ENCODE measurements at places on chromosomes 6 and 20.

- no peak for DNase-seq
These were observed 171.3 kb downstream of the CD83 start for GRCh38 chr6:14288910-14289309.

DNA sequence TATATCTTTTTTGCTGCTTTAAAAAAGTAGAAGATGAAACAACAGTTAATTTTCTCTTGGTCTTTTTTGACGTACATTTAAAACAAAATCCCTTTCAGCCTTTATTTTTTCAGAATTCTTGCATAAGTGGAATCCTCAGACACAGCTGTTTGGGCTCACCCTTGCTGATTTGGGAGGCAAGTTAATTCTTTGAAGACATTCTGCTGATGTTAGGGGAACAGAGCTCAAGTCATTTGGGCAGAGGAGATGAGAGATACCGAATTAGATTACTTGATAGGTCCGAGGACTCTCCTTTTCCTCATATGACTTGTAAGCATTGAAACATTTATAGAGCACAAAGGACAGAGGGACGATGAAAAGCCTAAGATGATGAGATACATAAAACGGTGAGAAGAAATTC lies 567.9 kb upstream of the CITED2 start:
- no peak for DNase-seq

DNA sequence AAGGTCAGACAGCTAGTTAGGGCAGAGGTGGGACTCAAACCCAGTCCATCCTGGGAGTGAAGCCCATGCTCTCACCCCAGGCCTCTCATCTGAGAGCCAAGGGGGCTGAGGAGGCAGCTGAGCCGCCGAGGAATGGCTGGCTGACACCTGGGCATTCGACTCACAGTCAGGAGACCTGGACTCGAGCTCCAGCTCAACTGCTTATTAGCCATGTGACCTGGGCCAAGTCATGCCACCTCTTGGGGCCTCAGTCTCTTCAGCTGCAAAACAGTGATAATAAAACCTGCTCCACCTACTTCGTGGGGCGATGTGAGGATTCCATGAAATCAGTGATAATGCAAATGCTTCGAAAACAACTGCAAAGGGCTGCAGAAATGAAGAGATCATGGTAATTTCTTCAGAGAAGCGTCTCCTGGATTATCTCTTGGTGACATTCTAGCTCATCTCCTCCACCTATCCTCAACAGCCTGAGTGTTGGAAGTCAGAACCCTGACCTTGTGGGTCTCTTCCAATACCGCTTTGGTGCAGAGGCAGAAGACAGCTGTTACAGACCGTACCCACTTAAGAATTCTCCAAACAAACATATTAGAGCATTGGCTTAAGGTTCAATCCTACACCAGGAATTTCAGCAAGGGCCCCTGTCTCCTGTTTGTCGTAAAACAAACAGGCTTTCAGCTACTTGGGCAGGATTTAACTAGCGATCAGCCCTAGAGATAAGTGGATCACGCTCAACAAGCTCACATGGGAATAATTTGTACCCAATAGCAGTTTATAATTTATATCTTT lies 60.0 kb upstream of the PIM1 start:
- no peak for DNase-seq

DNA sequence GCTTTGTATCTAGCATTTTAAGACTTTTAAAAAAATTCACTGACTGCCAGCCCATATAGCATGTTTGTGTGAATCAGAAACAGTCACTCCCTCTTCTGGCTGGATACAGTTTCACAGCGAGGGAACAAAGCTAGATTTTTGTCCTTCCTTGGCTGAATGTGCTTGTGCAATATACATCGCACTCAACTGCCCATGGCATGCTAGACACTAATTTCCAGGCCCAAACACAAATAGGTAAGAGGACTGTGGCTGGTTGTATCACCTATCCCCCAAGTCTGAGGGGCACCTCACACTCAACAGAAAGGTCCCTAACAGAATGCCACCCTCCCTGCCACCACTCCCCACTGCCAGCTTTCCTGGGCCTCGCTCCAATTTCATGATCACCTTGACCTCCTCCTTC lies 16.2 kb upstream of the BLCAP start:
- DNase-seq = no peak

- DNase-seq = no peak
These were observed 127.4 kb upstream of the GRIK2 start for GRCh38 chr6:101266063-101266462.

DNA sequence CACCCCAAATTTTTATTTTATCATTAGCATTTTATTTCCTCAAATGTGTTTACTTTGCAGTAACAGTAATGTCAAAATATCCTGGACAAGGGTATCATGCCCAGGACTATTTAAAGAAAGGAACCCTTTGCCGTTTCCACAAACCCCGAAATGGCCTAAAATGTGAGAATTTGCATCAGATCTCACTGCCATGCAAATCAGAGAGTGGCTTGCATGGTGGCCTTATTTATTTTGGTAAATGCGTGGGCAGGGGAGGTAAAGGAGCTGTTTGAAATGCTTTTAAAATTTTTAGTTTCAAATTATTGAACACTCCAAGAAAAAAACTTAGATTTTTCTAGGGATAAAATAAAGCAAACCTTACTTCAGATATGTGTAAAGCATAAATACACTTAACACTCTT lies 43.8 kb downstream of the ADAT2 start:
- no peak for DNase-seq

DNA sequence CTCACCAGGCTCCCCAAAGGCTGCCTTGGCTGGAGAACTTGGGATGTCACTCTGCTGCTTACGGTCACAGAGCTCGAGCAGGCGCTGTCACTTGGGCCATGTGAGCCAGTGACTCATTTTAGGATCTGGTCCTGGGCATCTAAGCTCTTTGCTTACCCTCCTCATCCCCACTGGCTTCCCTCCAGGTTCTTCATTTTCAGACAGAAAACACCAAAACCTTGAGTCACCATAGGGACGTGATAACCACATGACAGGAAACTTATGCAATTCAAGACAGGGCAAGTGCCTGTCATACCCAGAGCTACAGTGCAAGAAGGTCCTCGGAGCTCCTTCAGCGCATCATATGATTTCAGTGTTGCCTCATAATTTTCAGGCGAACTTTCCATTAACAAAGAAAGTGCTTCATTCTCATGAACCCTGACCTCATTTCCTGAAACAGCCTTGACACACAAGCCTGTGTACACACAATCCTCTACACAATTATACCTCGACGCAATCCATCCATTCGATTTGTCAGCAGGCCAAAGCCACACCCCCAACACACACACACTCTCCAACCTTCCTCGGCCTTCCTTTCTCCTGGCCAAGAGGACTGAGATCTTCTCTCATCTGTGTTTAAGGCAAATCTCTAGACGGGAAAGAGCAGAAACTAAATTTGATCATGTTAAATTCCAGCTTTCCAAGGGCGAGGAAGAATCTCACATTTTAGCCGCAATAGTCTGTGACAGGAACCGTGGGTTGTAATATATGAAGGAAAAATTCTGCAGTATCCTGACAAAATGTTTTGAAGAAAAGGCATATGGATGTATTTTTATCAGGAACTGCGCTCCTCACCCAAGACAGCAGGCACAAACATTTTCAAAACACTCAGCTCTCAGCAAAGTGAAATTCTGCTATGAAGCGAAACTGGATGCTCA lies 25.3 kb downstream of the TBC1D7 start:
- DNase-seq = peak; percentile 72

DNA sequence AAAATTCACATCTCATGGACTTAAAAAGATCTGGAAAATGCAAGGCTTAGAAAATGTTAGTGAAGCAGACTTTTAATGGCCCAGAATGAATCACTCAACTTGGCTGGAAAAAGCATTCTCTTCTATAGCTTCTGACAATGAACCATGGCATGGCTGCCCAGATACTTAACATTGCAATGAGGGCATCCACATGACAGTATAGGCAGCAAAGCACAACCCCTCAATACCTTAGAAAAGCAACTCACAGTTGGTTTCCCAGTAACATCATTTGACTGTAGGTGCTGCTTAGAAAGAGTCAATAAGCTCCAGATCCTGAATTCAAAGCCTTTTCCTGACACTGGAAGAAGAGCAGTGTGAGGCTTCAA lies 155.8 kb downstream of the EYA4 start:
- no peak for DNase-seq
